ENCODE measurements at places on chromosomes 13 and 19.

DNA sequence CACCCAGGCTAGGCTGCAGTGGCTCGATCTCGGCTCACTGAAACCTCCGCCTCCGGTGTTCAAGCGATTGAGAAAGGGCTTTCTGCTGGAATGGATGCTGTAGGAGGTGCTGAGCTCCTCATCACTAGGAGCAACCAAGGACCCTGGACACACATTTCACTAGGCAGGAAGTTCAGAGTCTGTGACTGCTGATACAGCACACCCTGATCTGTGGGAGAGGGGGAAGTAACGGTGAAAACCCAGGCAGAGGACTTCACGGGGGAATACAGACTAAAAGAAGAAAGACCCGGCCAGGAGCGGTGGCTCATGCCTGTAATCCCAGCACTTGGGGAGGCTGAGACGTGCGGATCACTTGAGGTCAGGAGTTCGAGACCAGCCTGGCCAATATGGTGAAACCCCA is 11.9 kb upstream of the NOTCH3 start:
- DNase-seq = no peak

- no peak for DNase-seq
These were observed 48.9 kb upstream of the EPHX3 start for GRCh38 chr19:15280915-15281683.

- DNase-seq = peak; percentile 97
These were observed at the start of gene ZNF506 for GRCh38 chr19:19821366-19821951. Gene ZNF506 (minus strand): TSS chr19:19821750. CDS start chr19:19821603, 147 bp downstream.

GRCh38 chr13:33526718-33527117 is 241.2 kb upstream of the STARD13 start:
- DNase-seq = no peak
